MG63 (cell line): ENCODE measurements at places on chromosomes 1 and 21. TPM values are rescaled to one million over a fixed set of nuclear protein-coding genes. Genes with fewer than 3 reads are reported as not detected.

- DNase-seq = peak; percentile 46
Measured at GRCh38 chr1:228891272-228892034, 156.2 kb downstream of the RHOU start.

GRCh38 chr1:218498056-218498938, 153.2 kb downstream of the TGFB2 start:
- peak; percentile 57 for DNase-seq

DNA sequence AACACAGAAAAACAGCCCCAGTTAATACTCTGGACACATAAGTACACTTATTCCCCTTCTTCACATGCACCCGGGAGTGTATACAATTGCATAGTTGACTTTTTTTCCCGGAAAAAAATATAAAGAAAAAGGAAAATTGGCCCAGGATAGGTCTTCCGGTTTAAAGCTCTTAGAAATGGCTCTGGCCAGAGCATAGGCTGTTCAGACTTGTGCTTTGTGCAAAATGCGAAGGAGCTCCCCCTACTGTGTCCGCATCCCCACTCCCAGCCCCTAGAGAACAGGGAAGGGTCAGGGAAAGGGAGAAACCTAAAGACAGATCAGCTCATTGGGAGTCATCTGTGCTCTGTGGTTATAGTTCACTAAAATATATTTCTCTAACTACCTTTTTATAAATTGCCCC, 5.5 kb upstream of the MTMR11 start:
- no peak for DNase-seq

GRCh38 chr1:235503403-235504121, 690 bp downstream of the B3GALNT2 start:
- DNase-seq = peak; percentile 56

GRCh38 chr1:244347942-244348341, 103.8 kb downstream of the ADSS2 start:
- no peak for DNase-seq

DNA sequence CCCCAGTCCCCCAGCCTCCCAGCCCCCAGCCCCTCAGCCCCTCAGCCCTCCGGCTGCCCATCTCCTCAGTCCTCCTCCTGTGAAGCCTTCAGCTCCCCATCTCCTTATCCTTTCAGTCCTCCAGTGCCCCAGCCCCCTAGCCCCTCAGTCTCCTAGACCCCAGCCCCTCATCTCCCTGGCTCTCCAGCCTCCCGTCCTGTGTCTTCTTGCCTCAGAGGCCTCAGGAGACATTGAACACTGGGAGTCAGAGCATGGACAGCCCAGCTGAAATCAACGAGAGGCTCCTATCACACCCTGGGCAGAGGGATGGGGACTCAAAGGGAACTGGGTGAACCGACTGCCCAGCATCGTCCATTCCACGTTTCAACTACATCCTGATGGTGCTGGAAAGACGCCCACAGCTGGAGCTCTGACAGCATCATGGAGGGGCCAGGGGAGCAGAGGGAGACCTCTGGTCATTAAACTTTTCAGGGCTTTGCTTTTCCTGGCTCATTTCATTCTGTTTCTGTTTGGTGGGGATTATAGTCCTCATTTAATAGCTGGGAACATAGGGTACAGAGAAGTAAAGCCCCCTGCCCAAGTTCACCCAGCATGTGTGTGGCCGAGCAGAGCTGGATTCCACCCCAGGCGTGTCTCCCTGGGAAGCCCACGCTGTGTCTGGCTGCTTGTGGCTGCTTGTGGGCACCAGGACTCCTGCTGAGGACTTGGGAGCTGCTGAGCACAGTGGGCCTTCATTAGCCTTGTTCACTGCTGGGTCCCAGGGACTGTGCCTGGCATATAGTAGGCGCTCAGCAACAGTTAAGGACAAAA, 396.7 kb downstream of the PTPRU start:
- DNase-seq = no peak

- no peak for DNase-seq
Measured at GRCh38 chr1:26317612-26318337, at the start of gene CD52. TSS of gene CD52 (plus strand) at chr1:26317958. CDS start at chr1:26318018, 60 bp downstream.

PADI6 gene
- not detected in 2 replicates for total RNA-seq

DNA sequence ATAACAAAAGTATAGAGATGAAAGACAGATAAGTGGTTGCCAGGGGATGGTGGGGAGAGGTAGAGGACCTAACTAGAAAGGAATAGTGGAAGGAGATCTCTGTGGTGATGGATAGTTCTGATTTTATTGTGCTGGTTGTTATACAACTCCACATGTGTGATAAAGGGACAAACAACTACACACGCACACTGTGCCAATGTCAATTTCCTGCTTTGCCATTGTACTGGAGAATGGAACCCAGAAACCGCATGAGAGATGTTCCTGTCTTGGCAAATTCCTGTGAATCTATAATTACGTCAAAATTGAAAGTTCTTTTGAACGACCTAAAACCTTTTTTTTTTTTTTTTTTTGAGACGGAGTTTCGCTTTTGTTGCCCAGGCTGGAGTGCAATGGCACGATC, 11.0 kb downstream of the TNFRSF9 start:
- no peak for DNase-seq

DNA sequence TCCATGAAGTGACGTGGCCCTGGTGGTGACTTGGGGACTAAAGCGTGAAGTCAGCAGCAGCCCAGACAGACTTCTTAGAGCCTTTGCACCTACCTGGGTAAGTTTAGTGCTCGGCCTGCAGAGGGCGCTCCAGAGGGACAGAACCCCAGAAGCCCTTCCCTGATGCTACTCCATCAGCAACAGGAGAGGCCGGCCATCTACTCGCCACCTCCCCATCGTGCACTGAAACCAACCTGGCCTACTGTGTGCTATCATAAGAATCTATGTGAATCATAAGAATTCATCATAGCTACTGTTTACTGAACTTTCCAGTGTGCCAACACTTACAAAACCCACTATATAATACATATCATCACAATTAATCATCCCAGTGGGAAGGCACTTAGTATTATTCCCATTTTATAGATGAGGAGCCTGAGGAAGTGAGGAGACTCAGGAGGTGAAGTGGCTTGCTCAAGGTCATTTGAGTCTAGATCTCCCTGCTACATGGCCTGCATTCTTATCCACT, 7.9 kb upstream of the EDN2 start:
- peak; percentile 28 for DNase-seq

DNA sequence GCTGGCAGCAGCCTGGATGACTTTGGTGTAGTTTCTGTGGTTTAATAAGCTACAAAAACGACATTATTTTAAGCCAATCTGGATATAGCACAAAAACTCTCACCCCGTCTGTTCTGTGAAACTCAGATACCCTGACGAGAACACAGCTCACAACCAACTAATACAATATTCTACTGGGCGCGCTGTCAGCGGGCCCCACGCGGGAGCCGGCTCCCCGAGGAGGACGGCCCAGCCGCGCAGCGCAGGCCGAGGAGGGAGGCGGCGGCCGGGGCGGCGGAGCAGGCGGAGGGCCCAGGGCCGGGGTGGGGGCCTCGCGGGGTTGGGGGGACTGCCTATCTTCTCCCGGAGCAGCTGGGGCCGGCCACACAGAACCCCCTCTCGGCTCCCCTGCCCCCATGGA, 87.2 kb upstream of the POU3F1 start:
- DNase-seq = no peak

- no peak for DNase-seq
Measured at GRCh38 chr1:197171531-197171930, 25.1 kb upstream of the ASPM start.
